ENCODE measurements at places on chromosomes 3 and 15. TPM values are rescaled to one million over a fixed set of nuclear protein-coding genes. Genes with fewer than 3 reads are reported as not detected.

EIF4E3 gene
- 2.7 TPM for total RNA-seq

CCR4 gene
- total RNA-seq: not detected

HRH1 gene
- total RNA-seq: 9.7 TPM

ABCF3 gene
- 41.2 TPM for total RNA-seq

MKRN3 gene
- total RNA-seq: not detected

LRTM1 gene
- total RNA-seq: not detected

REC114 gene
- total RNA-seq: not detected

GP5 gene
- total RNA-seq: 0.24 TPM

ZBBX gene
- total RNA-seq: not detected

OXTR gene
- total RNA-seq: 4.3 TPM

ADAMTS17 gene
- not detected for total RNA-seq

RNF168 gene
- 11.8 TPM for total RNA-seq

SPTSSB gene
- not detected for total RNA-seq

LRRC2 gene
- 2.2 TPM for total RNA-seq

C2CD4A gene
- total RNA-seq: not detected

C15orf62 gene
- total RNA-seq: not detected

SQOR gene
- 7.3 TPM for total RNA-seq

GOLGA8G gene
- not detected for total RNA-seq
